ENCODE measurements at places on chromosomes 5 and 9. TPM values are rescaled to one million over a fixed set of nuclear protein-coding genes. Genes with fewer than 3 reads are reported as not detected.

The DNM1 gene
- total RNA-seq: 84.0 TPM

- DNase-seq: no peak
Observed at GRCh38 chr9:124869466-124869985, 7.6 kb downstream of the ARPC5L start.

DNA sequence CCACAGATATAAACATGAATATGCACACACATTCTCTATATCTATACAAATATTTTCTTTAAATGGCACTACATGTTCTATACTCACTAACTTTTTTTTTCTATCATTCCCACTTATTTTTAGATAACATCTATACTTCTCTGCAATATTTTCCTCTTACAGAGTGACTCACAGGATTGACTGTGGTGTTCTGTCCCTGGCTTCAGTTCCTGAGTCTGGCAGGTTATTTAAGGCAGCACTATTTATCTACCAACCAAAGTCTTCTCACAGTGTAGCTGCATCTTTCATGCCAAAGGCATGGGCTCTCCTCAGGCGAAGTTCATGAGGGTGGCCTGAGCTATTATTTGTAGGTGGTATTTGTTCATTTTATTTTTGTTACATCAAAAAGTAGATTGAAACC lies 409.0 kb downstream of the PRR16 start:
- no peak for DNase-seq

DNA sequence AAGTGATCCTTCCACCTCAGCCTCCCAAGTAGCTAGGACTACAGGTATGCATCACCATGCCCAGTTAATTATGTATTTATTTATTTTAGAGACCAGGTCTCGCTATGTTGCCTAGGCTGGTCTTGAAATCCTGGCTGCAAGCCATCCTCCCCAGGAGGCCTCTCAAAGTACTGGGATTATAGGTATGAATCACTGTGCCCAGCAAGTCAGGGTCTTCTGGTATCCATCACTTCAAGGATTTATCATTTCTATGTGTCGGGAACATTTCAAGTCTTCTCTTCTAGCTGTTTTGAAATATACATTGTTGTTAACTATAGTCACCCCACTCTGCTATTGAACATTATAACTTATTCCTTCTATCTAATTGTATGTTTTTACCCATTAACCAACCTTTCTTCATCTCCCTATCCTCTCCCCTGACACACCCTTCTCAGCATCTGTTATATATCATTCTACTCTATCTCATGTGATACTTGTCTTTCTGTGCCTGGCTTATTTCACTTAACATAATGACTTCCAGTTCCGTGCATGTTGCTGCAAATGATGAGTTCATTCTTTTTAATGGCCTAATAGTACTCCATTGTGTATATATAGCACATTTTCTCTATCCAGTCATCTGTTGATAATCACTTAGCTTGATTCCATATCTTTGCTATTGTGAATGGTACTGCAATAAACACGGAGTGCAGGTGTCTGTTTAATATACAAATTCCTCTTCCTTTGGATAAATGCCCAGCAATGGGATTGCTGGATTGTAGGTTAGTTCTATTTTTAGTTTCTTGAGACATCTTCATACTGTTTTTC lies 26.4 kb downstream of the UTP15 start:
- DNase-seq: no peak

DNA sequence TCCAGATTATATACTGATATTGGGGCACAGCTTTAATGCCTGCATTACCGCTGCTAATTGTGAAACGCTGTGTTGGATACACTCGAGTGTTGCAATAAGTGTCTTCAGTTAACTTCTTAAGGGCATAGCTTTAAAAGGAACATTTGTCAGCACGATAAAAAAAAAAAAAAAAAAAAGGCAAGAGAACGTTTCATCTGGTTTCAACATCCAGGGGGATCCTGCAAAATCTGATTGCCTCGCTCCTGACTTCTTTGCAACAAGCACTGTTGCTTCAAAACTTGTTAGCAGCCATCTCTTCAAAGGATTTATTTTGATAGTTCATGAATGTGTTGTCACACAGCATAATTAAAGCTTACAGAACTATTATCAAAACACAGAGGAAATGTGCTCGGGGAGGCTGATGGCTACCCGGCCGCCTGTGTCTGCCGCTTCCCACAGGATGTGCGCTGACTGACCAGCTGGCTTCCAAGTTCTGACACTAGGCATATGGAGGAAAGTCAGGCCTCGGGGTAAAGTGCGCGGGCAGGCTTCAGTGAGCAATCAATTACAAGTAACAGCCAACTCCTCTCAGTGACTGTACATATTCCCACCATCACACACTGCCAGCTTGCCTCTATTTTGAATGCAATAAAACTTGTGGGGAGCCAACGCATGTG lies 77.7 kb downstream of the EBF1 start:
- DNase-seq: peak; percentile 25

The CSNK1G3 gene
- 43.3 TPM for total RNA-seq

- no peak for DNase-seq
Observed at GRCh38 chr5:132394667-132395259, 25.3 kb downstream of the SLC22A5 start.

- no peak for DNase-seq
Observed at GRCh38 chr5:116650544-116650943, 75.9 kb upstream of the SEMA6A start.

The PROB1 gene
- total RNA-seq: 2.2 TPM

- DNase-seq: no peak
Observed at GRCh38 chr9:70801181-70801829, 320.1 kb downstream of the TRPM3 start.

DNA sequence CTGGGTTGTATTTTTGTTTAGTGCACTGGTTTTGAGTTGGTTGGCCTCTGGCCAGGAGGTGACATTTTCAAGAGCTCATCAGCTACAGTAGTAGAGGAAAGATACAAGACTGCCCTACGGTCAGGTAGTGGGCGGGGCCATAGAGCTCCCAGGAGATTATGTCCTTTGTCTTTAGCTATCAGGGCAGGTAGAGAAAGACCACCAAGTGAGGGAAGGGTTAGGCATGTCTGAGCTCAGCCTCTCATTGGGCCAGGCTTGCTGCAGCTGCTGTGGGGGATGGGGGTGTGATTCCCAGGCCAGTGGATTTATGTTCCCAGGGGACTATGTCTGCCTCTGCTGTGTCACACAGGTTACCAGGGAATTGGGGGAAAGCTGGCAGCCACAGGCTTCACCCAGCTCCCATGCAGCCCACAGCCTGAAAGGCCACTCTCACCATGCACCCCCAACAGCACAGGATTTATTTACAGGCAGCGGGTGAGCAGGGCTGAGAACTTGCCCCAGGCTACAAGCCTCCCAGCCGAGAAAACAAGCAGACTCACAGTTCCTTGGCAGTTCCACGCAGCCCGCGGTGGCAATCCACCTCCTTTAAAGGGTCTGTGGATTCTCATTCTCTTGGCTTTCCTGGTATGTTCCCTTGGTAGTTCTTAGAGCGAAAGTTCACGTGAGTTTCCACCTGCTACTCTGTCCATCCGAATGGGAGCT lies 37.5 kb upstream of the BOD1 start:
- DNase-seq: no peak

- DNase-seq: no peak
Observed at GRCh38 chr5:127311781-127312525, 21.4 kb downstream of the MEGF10 start.

DNA sequence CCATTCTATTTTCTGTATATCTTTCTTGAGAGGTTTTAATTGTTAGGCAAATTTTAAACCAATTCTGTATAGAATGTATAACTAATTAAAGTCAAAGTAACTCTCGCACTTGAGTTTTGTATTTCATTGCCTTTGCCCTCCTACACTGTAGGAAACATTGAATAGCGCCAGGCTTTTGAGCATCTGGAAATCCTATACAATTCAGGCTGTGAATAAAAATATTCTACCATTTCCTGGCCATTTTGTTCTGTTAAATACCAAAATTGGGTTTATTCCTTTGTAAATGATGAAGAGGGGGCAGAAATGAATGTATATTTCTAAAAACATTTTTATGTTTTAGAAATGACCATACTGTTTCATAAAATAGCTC lies 571.8 kb upstream of the CLINT1 start:
- DNase-seq: no peak

DNA sequence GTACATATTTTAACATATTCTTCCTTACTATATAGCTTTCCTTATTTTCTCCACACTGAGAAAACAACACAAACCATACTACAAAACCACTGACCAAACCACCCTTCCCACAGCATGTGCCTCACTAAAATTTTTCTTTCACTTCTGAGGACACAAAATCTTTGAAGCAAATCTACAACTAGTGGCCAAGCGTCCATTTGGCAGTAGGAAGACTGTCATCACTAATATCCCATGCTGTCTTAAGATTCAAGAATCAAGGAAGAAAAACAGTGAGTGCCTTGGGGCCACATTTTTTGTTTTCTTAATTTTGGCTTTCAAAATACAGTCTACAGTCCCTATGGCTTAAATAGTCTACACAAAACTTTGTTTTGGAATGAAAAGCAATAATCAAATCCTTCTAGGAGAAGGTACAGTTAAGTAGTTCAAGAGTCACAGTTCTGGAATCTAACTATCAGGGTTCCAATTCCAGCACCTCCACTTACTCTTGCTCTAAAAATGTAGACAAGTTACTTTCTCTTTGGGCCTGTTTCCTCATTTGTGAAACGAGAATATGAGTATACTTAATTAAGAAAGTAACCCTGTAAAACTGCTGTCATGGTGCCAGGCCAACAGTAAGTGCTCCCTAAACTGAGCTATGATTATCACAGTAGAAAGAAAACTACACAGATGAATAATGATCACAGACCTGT lies 227.9 kb downstream of the BNC2 start:
- no peak for DNase-seq

GRCh38 chr9:122265149-122265915 lies 650 bp downstream of the MRRF start:
- no peak for DNase-seq

GRCh38 chr9:79116041-79116440 lies 455.7 kb upstream of the TLE4 start:
- DNase-seq: no peak

DNA sequence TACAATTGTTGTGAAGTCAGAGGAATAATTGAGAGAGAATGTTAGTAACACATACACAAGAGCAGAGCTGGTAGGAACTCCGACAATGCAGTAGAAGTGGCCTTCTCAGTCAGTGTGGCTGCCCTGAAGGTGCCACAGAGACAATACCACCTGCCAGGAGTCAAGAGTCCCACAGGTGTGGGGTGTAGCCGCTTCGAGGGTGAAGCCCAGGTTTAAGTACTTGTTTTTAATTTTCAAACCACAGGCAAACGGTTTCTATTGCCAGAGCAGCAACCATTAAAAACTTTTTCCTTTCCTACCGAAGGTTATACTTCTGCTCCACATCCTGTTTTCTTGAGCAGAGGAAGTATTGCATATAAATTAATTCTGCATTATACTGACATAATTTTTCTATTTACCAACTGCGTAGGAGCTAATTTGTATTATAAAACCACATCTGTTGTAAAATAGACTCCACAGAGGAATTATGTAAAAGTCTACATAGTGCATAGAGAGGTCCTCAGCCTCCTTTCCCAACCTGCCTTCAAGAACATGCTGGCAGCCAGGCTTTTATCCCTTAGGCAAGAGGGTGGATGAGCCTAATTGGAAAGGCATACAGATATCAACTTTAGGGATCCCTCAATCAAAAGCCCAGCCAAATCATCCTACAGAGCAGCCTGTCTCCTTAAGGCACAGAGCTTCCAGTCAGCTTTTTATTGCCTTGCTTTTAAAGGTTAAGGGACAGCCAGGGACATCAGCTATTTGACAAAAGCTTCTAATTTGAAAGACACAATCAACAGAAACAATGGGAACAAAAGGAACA lies 12.9 kb upstream of the ACTBL2 start:
- DNase-seq: no peak

DNA sequence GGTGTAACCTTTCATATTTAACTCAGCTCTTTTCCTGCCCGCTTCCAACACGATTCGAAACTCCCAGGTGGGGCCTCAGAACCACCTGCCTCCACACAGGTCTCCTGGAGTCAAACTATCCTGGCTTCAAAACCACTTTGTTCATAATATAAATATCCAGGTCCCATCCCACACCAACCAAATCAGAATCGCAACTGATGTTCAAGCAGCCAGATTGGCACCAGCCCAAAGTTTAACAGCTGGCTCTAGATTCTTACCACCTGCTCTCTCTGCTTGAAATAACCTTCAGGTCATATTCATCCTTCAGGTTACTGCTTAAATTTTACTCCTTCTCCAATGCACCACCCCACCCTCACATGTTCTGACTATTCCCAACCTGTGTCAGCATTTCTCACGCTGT lies 231.4 kb upstream of the TRPM3 start:
- DNase-seq: no peak

DNA sequence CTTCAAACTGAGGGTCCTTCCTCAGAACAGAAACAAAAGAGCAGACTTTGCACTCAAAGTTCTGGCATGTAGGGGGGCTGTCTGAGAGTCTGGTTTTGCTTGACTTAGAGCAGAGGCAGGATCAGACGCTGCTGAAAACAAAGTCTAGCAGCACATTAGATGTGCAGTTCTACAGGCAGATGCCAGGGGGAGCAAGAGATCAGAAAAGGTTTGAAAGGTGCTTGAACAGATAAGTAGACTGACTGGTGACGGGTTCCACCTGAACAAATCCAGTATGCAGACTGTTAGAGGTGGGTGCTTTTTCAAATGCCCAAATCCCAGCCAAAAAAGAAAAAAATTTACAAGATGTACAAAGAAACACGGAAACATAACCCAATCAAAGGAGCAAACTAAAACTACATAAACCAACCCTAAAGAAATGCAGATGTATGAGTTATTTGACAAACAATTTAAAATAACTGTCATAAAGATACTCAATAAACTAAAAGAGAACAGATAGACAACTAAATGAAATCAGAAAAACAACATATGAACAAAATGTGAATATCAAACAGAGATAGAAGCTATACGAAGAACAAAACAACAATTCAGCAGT lies 194.7 kb upstream of the FREM1 start:
- DNase-seq: peak; percentile 40
